ENCODE measurements at places on chromosomes 4 and X.
A peak's percentile ranks its signal among the peaks of the same experiment; 100 is the strongest.

DNA sequence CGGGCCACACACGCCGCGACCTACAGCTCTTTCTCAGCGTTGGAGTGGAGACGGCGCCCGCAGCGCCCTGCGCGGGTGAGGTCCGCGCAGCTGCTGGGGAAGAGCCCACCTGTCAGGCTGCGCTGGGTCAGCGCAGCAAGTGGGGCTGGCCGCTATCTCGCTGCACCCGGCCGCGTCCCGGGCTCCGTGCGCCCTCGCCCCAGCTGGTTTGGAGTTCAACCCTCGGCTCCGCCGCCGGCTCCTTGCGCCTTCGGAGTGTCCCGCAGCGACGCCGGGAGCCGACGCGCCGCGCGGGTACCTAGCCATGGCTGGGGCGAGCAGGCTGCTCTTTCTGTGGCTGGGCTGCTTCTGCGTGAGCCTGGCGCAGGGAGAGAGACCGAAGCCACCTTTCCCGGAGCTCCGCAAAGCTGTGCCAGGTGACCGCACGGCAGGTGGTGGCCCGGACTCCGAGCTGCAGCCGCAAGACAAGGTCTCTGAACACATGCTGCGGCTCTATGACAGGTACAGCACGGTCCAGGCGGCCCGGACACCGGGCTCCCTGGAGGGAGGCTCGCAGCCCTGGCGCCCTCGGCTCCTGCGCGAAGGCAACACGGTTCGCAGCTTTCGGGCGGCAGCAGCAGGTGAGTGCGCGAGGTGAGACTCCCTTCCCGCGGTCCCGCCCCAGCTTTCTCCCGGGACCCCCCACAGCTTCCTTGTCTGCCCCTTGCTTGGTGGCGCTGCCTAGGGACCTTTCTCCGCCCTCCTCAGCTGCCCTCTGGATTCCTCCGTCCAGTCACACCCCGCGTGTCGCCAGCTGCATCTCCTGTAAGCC is 678 bp downstream of the BMP3 start:
- DNase-seq = peak; percentile 3
- H3K27me3 ChIP-seq = peaks cover 58% of the 10 kb centered on the region
- H3K36me3 ChIP-seq = no peaks in the 10 kb centered on the region
- H3K4me3 ChIP-seq = peak overlapping the region; percentile 57
- H3K4me1 ChIP-seq = peaks cover 5% of the 10 kb centered on the region
- no peak overlapping the region for H3K27ac ChIP-seq

GRCh38 chr4:93394545-93395081 is 433.9 kb upstream of the ATOH1 start:
- no peak overlapping the region for H3K4me3 ChIP-seq
- H3K27me3 ChIP-seq = no peaks in the 10 kb centered on the region
- H3K36me3 ChIP-seq = no peaks in the 10 kb centered on the region

DNA sequence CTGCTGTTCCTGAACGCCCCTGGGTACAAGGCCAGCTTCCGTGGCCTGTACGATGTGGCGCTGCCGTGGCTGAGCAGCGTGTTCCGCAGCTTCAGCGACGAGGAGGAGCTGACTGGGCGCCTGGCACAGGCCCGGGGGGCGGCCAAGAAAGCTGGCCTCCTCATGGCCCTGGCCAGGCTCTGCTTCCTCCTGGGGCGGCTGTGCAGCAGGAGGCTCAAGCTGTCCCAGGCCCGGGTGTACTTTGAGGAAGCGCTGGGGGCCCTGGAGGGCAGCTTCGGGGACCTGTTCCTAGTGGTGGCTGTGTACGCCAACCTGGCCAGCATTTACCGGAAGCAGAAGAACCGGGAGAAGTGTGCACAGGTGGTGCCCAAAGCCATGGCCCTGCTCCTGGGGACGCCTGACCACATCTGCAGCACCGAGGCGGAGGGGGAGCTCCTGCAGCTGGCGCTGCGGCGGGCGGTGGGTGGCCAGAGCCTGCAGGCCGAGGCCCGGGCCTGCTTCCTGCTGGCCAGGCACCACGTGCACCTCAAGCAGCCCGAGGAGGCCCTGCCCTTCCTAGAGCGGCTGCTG is 28.2 kb downstream of the SH3TC1 start:
- no peak for DNase-seq
- no peak overlapping the region for H3K4me3 ChIP-seq
- no peaks in the 10 kb centered on the region for H3K27me3 ChIP-seq
- H3K4me1 ChIP-seq = peaks cover 28% of the 10 kb centered on the region
- H3K36me3 ChIP-seq = no peaks in the 10 kb centered on the region

- no peaks in the 10 kb centered on the region for H3K36me3 ChIP-seq
- no peak overlapping the region for H3K4me3 ChIP-seq
- H3K27ac ChIP-seq = no peak overlapping the region
- no peaks in the 10 kb centered on the region for H3K27me3 ChIP-seq
These were observed 3.8 kb upstream of the ADH1B start for GRCh38 chr4:99324979-99325378.

GRCh38 chr4:128457726-128458125 is 170.1 kb upstream of the PGRMC2 start:
- peaks cover 30% of the 10 kb centered on the region for H3K4me1 ChIP-seq
- H3K27me3 ChIP-seq = no peaks in the 10 kb centered on the region
- DNase-seq = no peak
- H3K36me3 ChIP-seq = no peaks in the 10 kb centered on the region
- H3K27ac ChIP-seq = no peak overlapping the region

DNA sequence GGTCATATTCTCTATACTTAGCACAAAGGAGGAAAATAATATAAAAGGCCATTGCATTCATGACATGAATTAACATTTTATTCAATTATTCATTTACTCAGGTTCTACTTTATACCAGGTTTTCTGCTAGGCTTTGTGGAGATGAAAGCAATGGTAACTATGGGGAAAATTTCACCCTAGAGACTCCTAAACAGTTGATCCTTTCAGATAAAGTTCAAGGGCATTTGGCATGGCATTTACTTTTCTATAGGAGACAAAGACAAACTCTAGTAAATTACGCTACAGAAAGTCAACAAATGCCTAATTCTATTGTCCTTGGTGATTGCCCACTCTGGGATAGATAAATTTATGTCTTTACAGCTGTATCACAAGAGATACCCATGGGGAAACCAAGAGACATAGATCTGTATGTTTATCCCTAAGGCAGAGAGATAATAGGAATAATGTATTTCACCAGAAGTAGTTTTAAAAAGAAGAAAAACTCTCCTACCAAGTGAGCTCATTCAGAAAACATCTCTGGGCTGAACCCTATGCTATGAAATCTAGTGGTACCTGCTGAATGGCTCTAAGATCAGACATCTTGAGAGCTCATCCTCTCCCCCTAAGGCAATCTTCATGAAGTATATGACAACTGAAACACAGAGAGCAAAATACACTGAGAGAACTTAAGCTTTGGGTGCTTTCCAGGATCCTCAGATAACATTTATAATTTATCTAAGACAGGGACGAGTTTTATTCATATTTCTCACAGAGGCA is 316.7 kb downstream of the ANTXR2 start:
- H3K36me3 ChIP-seq = no peaks in the 10 kb centered on the region
- no peak overlapping the region for H3K27ac ChIP-seq
- no peak overlapping the region for H3K4me3 ChIP-seq
- no peaks in the 10 kb centered on the region for H3K27me3 ChIP-seq
- DNase-seq = no peak

GRCh38 chr4:185955826-185956543 is 113.0 kb upstream of the TLR3 start:
- no peak for DNase-seq
- no peaks in the 10 kb centered on the region for H3K4me1 ChIP-seq
- H3K27ac ChIP-seq = no peak overlapping the region
- no peaks in the 10 kb centered on the region for H3K36me3 ChIP-seq
- H3K27me3 ChIP-seq = peaks cover 8% of the 10 kb centered on the region
- no peak overlapping the region for H3K4me3 ChIP-seq

DNA sequence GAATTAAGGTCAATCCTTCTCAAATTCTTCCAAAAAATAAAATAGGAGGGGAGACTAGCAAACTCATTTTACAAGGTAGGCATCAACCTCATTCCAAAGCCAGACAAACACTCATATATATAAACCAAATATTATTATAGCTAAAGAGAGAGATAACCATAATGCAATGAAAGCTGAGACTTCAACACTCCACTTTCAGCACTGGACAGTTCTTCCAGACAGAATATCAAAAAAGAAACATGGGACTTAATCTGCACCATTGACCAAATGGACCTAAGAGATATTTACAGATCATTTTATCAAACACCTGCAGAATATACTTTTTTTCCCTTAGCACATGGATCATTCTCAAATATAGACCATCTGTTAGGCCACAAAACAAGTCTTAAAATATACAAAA is 15.5 kb upstream of the EDA2R start:
- DNase-seq = no peak
- no peak overlapping the region for H3K27ac ChIP-seq
- H3K36me3 ChIP-seq = no peaks in the 10 kb centered on the region
- no peak overlapping the region for H3K4me3 ChIP-seq
- no peaks in the 10 kb centered on the region for H3K4me1 ChIP-seq
- H3K27me3 ChIP-seq = no peaks in the 10 kb centered on the region

DNA sequence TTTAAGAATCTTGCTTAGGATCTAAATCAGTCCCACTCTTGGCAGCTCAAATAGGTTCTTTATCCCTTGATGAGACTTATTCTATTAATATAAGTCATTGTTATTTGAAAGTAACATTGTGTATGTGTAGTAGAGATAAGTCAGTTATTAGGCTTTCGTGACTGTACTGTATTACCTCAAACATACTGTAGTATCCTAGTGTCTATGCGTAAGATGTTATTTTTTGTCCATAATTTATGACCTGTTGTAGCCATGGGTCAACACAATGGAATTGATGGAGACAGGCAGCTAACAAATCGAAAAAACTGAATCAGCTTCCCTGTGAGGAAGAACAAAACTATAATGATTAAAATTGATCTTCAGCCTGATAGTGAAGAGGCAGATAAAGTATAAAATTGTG is 41.8 kb downstream of the CLCN3 start:
- no peaks in the 10 kb centered on the region for H3K36me3 ChIP-seq
- no peaks in the 10 kb centered on the region for H3K27me3 ChIP-seq
- H3K4me3 ChIP-seq = no peak overlapping the region
- no peak for DNase-seq
- H3K4me1 ChIP-seq = peaks cover 21% of the 10 kb centered on the region

DNA sequence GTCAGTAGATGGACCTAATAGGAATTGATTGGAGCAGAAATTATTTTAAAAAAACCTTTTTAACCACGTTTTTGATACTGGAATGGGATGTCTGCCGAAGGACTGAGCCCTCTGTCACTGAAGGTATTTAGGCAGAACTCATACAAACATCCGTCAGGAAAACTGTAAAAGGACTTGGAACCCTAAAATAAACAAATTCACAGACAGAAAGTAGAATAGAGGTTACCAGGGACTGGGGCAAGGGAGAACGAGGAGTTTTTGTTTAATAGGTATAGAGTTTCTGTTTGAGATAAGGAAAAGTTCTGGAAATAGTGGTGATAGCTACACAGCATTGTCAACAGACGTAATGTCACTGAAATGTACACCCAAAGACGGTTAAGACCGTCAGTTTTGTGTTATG is 105.5 kb downstream of the BCOR start:
- H3K27me3 ChIP-seq = peaks cover 3% of the 10 kb centered on the region
- no peak overlapping the region for H3K27ac ChIP-seq

GRCh38 chrX:147741776-147742175 is 169.9 kb upstream of the FMR1 start:
- H3K27me3 ChIP-seq = no peaks in the 10 kb centered on the region
- H3K4me1 ChIP-seq = no peaks in the 10 kb centered on the region
- H3K4me3 ChIP-seq = no peak overlapping the region

- DNase-seq = no peak
- H3K4me3 ChIP-seq = no peak overlapping the region
These were observed 548.9 kb downstream of the ARAP2 start for GRCh38 chr4:35695421-35695820.

DNA sequence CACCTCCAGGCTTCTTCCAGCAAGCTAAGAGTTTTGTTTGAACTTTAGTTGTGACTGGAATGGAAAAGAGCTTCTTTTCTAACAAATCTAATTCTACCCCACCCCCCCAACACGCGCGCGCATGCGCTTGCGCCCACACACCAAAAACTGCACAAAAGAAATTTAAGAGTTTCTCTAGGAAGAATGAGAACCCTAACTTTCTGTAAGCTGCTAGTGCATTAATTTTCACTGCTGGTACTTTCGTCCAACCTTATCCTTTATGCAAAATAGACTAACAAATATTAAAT is 9.0 kb upstream of the INTU start:
- DNase-seq = no peak
- peaks cover 4% of the 10 kb centered on the region for H3K4me1 ChIP-seq
- peak overlapping the region; percentile 95 for H3K4me3 ChIP-seq
- H3K36me3 ChIP-seq = no peaks in the 10 kb centered on the region
- H3K27me3 ChIP-seq = no peaks in the 10 kb centered on the region
- peak overlapping the region; percentile 60 for H3K27ac ChIP-seq

- peak; percentile 54 for DNase-seq
- no peaks in the 10 kb centered on the region for H3K36me3 ChIP-seq
- H3K27me3 ChIP-seq = no peaks in the 10 kb centered on the region
- peaks cover 17% of the 10 kb centered on the region for H3K4me1 ChIP-seq
These were observed 44.0 kb upstream of the IGFBP7 start for GRCh38 chr4:57154191-57154590.

DNA sequence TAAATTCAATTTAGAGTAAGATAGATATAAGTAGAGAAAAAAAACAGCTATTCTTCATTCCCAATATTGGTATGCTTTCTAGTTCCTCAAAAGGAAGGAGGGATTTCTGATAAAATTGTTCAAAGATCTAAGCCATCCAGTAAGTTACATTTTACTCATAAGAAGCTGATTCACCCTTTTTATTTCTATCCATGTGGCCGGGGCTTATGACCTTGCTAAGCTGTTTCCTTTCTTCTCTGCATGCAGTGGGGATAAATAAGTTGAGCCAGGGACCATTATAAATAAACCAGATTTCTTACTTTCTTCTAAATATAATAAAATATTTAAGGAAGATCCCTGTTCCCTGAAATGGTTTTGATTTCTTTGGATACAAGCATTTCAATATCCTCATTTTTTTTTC is 502.3 kb downstream of the PDHA2 start:
- H3K27ac ChIP-seq = no peak overlapping the region
- H3K27me3 ChIP-seq = no peaks in the 10 kb centered on the region
- no peaks in the 10 kb centered on the region for H3K4me1 ChIP-seq

DNA sequence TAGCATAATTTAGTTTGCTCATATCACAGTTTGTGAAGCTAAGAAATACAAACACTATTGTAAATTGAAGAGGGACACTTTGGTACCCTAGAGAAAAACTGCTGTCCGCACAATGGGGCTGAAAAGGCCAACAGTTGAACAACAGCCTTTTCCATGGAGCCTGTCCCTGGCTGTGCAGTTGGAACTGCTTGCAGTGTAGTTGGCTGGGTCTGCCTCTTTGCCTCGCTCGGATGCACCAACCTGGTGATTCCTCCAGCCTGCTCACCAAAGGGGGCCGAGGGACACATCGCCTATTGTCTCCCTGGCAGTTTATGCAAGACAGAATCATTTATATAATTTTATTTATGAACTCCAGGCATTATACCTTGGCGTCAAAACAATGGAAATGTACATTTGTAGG is 16.5 kb upstream of the GALNT7 start:
- H3K36me3 ChIP-seq = no peaks in the 10 kb centered on the region
- H3K27me3 ChIP-seq = no peaks in the 10 kb centered on the region
- no peak overlapping the region for H3K4me3 ChIP-seq
- H3K4me1 ChIP-seq = no peaks in the 10 kb centered on the region
- H3K27ac ChIP-seq = no peak overlapping the region

GRCh38 chr4:173609158-173609557 is 79.1 kb upstream of the HAND2 start:
- DNase-seq = no peak
- H3K4me1 ChIP-seq = no peaks in the 10 kb centered on the region
- H3K27ac ChIP-seq = no peak overlapping the region
- no peaks in the 10 kb centered on the region for H3K27me3 ChIP-seq
- H3K36me3 ChIP-seq = no peaks in the 10 kb centered on the region

- DNase-seq = no peak
- no peaks in the 10 kb centered on the region for H3K36me3 ChIP-seq
- no peaks in the 10 kb centered on the region for H3K4me1 ChIP-seq
These were observed 20.2 kb upstream of the RASGEF1B start for GRCh38 chr4:81491943-81492342.
